ENCODE measurements at places on chromosomes 16 and 17.

DNA sequence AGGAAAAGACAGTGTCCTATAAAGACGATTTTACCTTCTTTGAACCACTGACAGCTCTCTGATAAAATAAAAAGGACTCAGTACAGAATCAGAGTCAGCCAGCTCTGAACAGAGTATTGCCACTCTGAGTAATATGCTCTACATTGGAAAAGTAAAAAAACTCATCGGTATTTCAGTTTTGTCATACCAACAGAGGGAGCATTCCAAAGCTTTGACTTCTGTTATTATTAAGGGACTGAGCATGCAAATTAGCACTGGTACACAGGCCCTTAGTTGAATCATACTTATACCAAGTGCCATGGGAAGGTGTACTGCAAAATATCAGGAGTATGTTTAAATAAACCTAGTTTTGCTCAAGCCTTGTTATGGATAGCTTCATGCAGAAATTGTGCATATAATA lies 509.0 kb upstream of the KIF2B start:
- DNase-seq, result no peak

DNA sequence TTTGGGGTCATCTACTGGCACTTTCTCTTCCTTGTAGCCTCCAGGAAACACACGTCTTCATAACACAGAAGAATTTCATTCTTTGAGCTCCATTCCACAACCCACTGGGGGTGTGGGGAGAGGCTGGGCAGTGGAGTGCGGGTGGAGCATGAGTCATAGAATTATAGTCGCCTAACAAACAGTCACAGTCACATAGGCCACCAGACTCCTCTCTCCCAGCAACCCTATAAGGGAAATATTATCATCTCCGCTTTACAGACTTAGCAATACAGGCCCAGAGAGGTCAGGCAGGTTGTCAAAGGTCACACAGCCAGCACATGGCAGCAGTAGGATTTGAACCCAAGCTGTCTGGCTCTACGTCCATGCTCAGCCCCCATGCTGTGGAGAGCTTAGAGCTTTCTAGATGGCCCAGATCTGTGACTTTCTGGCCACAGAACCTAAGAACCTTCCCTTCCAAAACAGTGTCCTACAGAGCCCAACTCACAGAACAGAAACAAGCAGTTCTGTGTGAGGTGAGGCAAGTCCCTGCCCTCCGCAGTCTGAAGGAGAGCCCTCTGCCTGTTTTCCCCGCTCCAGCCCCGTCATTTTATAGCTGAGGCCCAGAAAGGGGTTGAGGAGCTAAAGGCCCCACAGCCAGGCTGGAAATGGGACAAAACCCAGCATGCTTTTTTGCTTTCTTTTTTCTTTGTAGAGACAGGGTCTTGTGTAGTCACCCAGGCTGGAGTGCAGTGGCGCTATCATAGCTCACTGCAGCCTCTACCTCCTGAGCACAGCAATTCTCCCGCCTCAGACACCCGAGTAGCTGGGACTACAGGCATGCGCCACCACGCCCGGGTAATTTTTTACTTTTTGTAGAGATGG lies 10.7 kb upstream of the LITAF start:
- no peak for DNase-seq

GRCh38 chr17:63442074-63442473 lies 4.0 kb downstream of the CYB561 start:
- no peak for DNase-seq

- no peak for DNase-seq
Measured at GRCh38 chr17:74485841-74486240, 19.4 kb downstream of the CD300A start.

- DNase-seq, result no peak
Measured at GRCh38 chr17:69473841-69474831, 59.6 kb downstream of the MAP2K6 start.

DNA sequence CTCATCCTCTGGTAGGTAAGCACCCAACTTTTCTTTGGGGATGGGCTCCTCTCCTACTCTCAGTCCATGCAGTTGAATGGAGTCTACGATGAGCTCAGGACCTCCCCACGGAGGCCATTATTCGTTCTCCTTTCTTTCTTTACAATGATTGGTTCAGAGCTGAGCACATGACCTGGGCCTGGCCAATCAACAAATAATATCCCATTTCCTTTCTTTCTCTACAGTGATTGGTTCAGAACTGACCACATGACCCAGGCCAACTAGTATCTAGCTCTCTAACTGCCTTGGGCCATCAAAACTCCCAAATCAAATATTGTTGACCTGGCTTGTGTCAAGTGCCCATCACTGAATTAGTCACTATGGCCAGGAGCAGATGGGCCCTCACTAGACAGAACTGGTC lies 129.2 kb downstream of the USP31 start:
- DNase-seq, result no peak

DNA sequence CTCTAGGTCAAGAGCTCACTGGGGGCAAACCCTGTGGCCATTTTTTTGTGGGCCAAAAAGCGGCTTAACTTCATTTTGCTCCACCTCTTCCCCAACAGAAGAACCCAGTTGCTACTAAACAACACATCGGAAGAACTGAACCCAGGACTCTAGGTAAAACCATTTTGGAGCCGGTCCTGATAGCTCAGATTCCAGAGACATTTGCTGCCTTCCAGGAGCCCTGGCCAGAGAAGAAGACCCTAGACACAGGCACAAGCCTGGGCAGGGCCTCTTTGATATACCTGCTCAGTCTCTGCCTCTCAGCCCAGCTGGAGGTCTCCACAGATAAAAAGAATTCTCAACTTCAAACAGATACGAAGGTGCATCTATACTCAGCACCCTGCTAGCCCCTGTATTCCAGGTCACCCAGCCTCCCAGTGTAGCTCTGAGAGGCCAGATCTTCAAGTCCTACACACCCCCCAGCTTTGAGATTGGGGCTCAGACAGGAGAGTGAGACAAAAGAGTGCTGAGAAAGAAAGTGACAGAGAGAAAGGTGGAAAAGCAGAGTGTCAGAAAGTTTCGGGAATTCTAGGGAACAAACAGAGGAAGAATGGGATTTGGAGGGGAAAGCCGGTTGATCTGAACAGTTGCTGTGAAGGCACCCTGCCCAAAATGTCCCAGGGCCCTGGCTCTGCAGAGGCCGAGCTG lies 6.6 kb upstream of the HOXB9 start:
- no peak for DNase-seq

DNA sequence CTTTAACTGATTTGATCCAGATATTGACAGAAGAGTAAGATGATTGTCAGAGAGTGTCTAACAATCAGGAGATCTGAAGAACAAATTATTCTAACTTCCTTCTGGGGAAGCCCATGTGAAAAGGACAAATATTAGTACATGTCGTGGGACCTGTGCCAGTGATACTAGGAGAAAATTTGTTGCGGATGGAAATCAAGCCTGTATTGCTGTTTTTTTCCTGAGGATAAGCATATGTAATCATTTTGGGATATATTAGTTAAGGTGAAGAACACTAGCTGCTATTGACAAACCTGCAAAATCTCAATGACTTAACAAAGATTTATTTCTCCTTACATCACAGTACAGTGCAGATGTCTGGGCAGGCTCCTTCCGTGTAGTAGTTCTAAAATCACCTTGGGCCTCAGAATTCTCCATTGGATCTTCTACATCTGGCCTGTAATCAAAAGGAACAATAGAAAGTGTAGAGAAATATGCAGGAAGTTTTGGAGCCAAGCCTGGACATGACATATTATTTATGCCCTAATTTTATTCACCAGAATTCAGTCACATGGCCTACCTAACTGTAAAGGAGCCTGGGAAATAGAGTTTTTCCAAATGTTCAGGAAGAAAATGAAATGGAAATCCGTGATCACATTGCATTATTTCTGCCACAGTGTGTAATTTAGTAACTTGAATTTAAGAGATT lies 58.3 kb downstream of the CYB561 start:
- DNase-seq, result no peak

GRCh38 chr17:75096082-75096625 lies 8.4 kb downstream of the SLC16A5 start:
- DNase-seq, result no peak

DNA sequence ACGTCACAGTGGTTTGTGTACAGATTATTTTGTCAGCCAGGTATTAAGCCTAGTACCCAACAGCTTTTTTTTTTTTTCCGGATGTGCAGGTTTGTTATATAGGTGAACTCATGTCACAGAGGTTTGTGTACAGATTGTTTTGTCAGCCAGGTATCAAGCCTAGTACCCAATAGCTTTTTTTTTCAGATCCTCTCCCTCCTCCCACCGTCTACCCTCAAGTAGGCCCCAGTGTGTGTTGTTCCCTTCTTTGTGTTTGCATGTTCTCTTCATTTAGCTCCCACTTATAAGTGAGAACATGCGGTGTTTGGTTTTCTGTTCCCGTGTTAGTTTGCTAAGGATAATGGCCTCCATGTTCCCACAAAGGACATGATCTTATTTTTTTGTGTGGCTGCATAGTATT lies 19.9 kb downstream of the RPTOR start:
- DNase-seq, result no peak

All from GM19239 (cell line).